ENCODE measurements at places on chromosomes 1 and 21. TPM values are rescaled to one million over a fixed set of nuclear protein-coding genes. Genes with fewer than 3 reads are reported as not detected.

GRCh38 chr1:23425193-23425494 is 596 bp upstream of the TCEA3 start:
- no peak for DNase-seq

DNA sequence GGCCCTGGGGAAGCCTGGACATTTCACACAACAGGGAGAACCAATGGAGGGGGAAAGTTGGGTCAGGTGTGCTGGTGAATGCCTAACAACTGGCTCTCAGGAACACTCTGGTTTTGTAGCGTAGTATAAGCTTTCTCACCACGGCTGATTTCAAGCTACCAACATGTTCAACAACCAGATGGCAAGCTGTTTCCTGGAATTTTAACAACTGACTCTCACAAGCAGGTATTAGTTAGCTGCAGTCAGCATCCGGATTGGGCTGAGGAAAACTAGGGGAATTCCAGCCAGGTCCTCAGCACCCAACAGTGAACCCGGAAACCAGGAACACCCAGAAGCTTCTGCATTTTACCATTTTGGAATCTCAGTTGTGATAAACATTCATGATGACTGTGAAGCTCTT is 162.3 kb upstream of the CAMK1G start:
- no peak for DNase-seq

GRCh38 chr1:246591504-246591903 is 25.2 kb downstream of the CNST start:
- no peak for DNase-seq

DNA sequence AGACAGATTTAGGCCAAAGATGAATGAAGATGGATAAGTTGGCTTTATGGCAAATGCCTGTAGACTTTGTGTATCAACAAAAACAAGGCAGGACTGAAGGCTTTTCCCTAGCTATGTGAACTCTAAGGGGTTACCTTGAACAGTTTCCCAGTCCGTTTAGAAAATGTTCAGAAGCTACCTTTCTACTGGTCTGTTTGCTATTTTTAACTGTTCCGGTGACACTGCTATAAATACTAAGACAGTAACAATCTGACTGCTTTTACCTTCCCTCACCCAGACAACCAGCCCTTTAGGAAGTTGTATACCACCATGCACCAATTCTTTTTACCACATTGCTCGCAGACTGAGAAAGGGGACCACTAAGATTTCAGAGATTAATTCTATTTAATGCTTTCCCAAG is 102.2 kb downstream of the PHTF1 start:
- no peak for DNase-seq

DNA sequence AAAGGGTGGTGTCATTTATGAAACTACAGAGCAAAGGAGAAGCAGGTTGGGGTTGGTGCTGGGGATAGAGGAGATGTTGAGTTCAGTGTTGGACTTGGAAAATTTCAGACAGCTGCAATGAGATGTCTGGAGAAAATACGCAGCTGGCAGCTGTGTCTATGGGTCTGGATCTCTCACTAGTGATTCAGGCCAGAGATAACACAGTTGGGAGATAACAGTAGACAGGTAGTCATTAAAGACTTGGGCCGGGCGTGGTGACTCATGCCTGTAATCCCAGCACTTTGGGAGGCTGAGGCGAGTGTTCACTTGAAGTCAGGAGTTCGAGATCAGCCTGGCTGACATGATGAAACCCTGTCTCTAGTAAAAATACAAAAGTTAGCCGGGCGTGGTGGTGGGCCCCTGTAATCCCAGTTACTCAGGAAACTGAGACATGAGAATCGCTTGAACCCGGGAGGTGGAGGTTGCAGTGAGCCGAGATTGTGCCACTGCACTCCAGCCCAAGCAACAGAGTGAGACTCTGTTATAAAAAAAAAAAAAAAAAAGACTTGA is 2.5 kb upstream of the TFAP2E start:
- DNase-seq, result no peak

- DNase-seq, result no peak
These were observed 243.9 kb downstream of the RRAGC start for GRCh38 chr1:38615680-38616079.

DNA sequence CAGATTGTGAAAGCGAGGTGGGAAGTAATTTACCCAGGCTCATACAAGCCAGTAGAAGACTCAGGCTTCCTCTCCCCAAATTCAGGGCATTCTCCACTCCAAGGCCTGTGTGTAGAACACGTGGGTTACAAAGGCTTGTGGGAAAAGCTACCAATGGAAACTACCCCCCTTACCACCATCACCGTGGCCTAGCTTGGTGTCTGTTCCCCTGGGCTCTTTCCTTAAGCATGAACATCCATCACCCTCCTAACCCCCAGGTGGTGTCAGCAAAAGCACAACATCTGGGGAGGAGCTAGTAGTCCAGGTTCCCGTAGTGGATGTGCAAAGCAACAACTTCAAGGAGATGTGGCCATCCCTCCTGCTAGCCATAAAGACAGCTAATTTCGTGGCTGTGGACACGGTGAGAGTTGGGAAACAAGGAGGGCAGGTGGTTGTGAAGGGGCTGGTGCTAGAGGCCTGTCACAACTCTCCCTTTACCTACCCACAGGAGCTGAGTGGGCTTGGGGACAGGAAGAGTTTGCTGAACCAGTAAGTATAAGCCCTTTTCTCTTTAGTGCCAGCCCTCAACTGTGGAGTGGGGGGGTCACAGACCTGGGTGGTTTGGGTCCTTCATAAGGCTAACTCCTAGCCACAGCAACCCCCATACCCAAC is 701 bp upstream of the MUTYH start:
- no peak for DNase-seq

DNA sequence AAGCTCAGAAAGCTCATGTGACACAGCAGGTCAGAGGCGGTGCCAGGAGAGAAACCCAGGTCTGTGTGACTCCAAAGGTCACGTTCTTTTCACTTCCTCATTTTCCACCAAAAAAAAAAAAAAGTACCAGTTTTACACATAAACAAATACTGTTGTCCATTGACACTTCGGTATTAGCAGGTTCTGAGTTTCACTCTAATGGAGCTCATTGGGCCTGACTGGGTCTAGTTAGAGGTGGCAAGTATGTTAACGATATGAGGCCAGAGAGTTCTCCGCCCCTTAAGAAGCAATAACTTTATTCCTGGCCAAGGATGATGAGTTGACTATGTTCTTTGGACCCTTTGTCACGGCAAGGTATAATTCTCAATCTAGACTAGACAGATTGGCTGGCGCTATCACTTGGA is 30.0 kb upstream of the SDE2 start:
- DNase-seq, result no peak

DNA sequence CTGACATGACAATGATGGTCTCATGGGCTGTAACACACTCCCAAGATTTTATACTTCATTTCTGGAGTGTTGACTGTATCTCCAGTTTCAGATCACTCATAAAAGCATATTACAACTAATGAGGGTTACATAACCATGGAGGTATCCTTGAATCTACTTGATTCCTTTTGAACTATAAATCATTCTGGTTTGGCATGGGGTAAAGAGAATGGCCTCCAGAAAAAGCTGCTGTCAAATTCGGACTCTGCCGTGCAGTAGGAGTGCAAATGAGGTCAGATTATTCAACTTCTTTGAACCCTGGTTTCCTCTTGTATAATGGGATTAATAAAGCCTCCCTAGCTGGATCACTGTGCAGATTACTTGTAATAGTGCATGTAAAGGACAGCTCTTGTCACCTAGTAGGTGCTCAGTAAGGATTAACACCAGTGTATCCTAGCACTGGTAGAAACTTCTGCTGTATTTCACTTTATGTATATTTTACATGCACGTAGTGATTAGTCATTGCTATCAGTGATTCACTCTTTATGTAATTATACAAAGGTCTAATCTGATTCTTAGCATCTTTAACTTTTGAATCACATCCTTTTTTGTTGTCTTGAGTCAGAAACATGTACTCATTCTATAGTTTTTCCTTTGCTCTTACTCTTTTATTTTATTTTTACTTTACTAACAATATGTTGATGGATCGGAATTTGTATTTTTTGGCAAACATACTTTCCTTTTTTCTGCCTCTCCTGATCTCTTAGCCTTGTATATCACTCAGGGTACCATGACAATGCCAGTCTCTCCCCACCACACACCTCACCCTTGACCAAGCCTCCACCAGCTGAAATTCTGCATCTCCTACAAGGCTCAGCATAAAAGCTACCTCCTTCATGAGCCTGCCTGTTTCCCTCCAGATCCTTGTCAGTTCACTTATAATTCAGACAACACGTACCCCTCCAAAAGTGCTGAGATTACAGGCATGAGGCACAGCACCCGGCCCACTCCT is 3.2 kb downstream of the LRRC8C start:
- DNase-seq, result no peak

- no peak for DNase-seq
These were observed 48.0 kb downstream of the DIPK1A start for GRCh38 chr1:92913093-92913819.

DNA sequence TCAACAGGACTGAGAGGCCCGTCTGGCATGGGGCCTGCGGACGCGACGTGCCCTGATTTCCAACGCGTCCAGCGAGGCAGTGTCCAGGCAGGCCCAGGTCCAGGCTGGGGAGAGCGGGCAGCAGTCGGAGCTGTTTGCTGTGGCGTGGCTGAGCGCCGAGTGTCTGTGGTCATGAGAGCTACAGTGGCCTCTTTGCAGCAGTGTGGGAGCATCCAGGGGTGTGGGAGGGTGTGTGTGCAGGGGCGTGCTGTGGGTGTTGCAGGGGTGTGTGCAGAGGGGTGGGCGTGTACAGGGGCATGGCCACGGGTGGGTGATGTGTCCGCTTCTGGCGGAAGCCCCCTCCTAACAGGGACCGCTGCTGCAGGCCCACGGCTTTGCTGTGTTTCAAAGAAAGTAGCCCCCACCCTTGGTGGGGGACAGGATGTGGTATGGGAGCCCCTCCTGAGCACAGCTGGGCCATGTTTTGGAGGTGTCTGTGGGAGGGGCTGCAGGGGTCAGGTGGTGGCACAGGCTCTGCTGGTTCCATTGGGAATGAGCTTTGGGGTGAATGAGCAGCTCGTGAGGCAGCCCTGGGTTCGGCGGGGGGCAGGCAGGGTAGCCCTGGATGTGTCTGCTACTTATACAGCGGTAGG is 17.7 kb downstream of the PLCH2 start:
- no peak for DNase-seq

Gene USH2A
- 0.41 TPM for polyA plus RNA-seq

Gene MIXL1
- polyA plus RNA-seq, result 0.24 TPM

Data from left renal cortex interstitium (tissue), 4 donors.